Esophagus mucosa (tissue), 1 donor: ENCODE measurements at places on chromosomes 16 and 17.

DNA sequence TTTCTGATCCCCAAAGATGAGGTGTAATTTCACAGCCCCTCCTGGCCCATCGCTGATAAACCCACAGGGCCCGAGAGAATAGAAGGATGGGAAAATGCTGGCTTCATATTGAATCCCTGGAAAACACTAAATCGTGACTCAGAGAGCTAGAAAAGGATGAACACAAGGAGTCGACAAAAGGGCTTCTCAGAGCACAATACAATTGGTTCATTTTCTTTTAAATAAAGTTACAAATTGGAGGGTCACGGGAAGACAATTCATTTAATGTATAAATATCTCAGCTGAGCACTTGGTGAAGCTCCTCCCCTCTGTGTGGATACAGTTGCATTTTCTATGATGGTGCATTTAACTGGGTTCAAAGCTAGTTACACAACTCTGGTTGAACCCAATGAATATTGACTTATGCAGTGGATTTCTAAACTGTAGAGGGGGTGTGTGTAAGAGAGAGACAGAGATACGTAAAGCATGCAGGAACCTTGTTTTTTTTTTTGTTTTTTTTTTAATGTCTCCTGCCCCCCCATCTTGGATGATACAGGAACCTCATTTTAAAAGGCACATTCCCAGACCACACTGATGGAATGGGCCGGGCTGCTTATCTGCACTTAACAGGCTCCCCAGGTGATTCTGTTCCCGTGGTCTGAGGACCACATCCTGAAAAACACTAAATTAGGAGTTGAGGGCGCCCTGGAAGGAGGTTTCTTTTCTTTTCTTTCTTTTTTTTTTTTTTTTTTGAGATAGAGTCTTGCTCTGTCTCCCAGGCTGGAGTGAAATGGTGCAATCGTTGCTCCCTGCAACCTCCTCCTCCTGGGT, 14.1 kb downstream of the TTYH2 start:
- no peak for ATAC-seq

GRCh38 chr17:43856141-43856540, 9.2 kb downstream of the CD300LG start:
- ATAC-seq: no peak

GRCh38 chr16:88796278-88796677, 7.3 kb upstream of the CDT1 start:
- no peak for ATAC-seq

GRCh38 chr17:21592774-21593173, 99.5 kb upstream of the KCNJ18 start:
- ATAC-seq: no peak

- no peak for ATAC-seq
These were observed 78.7 kb downstream of the GOSR1 start for GRCh38 chr17:30555942-30556341.

DNA sequence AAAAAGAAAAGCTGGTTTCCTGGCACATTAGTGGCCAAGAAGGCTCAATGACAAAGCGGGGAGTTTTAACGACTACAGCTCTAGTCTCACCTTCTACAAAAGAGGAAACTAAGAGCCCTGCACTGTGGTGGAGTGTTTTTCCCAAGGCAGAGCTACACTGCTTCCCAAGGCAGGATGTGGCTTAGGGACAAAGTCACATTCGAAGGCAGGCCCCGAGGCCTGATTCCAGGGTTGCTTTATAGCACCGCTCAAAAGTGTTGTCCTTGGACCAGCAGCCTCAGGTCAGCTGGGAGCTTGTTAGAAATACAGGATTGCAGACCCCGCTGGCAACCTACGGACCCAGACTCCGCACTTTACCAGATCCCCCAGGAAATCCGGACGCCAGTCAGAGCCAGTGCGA, 23.8 kb downstream of the TMEM92 start:
- no peak for ATAC-seq

GRCh38 chr17:794876-795275, 12.7 kb downstream of the MRM3 start:
- peak; percentile 24 for ATAC-seq

- ATAC-seq: no peak
These were observed 18.9 kb downstream of the DNAH17 start for GRCh38 chr17:78558181-78558850.

DNA sequence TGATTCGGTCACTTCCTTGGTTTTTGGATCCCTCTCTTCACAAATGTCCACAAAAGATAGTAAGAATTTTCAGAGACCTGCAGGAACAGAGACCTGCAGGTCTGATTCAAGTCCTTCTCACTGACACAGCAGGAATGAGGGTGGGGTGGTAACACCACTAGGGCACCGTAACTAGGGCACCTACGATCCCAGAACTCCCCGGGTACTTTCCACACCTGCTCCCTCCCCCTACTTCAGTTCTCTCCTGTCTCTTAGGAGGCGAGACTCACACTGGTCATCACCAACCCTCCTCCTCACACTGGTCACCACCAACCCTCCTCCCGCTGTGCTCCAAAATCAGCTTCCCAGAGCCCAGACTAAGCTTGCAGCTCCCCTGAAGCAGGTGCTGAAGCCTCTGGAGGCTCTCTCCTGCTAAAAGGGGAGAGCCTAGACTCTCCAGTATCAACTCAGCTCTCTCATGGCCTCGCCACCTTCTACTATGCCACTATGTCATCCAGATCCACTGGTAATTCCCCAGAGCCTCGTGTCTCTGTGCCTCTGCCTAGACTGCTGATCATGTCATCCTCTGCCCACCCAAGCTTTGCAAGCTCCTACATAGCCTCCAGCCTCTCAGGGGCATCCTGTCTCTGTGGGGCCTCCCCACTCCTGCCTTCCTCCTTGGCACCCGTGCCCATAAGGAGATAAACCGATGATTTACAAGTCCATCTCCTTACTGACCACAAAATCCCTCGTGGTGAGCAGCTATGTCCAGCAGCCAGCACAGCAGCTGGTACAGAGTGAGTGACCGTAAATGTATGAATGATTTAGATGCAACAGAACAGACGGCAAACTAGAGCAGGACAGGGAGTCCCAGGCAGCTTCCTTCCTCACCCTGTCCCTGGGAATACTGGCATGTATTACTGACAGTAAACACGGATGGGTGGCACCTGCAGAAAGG, 63.4 kb upstream of the GSG1L start:
- no peak for ATAC-seq

DNA sequence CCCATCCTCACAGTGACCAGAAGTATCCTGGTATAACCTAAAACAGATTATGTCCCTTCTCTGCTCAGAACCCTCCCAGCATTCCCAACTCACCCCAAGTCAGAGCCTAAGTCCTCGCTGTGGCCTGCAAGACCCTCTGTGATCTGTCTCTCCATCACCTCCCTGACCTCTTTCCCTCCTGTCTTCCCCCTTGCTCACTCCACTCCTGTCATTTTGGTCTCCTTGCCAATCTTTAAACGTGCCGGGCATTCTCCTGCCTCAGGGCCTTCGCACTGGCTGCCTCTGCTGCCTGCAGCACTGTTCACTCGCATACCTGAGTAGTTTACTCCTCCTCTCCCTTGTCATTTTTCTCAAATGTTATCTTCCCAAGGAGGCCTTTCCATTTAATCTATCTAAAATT, 97.7 kb downstream of the GSG1L start:
- ATAC-seq: no peak

GRCh38 chr16:50244140-50244503, 22.2 kb upstream of the ADCY7 start:
- peak; percentile 34 for ATAC-seq

GRCh38 chr17:80283116-80283852, 22.6 kb downstream of the RNF213 start:
- no peak for ATAC-seq

DNA sequence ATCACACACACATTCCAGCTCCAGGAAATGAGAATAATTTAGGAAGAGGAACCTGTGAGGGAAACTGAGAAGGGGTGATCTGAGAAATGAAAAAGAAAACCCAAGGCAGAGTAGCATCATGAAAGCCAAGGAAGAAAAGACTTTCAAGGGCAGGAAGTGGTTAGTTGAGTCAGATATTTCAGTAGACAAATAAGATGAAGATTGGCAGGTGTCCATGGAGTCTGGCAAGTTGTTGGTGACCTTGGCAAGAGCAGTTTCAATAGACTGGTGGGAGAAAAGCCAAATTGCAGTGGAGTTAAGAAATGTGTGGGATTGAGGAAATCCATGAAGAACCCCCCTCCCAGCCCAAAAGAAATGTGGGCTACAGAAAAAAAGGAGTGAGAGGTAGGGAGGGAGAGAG, 10.7 kb downstream of the GNAO1 start:
- ATAC-seq: no peak

- ATAC-seq: no peak
These were observed 21.0 kb upstream of the CDYL2 start for GRCh38 chr16:80825365-80825758.

GRCh38 chr16:82522026-82522425, 104.7 kb upstream of the CDH13 start:
- no peak for ATAC-seq

GRCh38 chr16:64092271-64092670, 1029.6 kb downstream of the CDH11 start:
- peak; percentile 73 for ATAC-seq

DNA sequence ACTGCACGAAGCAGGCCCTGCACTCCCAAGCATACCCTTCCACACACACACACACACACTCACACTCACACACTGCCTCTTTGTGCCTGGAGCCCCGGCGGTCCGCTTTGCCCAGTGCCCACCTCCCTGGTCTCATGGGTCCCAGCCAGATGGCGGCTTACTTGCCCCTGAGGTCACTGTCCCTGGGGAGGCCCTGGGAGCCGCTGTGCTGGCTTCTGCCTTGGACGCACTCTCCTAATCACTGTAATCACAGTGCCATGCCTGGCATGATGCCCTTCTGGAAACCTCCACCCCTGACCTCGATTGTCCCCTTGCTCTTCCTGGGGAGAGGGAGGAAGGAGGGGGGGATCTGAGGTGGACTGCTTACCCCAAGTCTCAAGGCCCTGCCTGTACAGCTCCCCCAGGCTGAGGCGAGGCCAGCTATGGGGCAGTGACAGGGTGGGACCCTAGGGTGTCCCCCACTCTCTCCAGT, 36.0 kb downstream of the ARHGAP23 start:
- peak; percentile 18 for ATAC-seq

DNA sequence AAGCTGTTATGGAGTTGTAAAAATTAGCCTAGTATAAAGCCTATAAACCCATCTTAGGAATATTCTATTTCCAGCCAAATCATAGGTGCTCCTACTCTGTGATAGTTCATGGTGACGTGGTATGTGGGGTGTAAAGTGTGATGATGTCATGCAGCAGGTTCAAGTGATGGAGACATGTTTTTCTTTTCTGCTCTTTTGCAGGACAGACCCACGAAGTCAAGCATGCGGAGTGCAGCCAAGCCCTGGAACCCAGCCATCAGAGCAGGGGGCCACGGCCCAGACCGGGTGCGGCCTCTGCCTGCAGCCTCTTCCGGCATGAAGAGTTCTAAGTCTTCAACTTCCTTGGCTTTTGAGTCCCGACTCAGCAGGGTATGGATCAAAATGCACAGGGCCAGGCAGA, 87.3 kb downstream of the SPECC1 start:
- ATAC-seq: no peak

GRCh38 chr17:36203335-36203734, 6.8 kb upstream of the CCL3L1 start:
- ATAC-seq: no peak

DNA sequence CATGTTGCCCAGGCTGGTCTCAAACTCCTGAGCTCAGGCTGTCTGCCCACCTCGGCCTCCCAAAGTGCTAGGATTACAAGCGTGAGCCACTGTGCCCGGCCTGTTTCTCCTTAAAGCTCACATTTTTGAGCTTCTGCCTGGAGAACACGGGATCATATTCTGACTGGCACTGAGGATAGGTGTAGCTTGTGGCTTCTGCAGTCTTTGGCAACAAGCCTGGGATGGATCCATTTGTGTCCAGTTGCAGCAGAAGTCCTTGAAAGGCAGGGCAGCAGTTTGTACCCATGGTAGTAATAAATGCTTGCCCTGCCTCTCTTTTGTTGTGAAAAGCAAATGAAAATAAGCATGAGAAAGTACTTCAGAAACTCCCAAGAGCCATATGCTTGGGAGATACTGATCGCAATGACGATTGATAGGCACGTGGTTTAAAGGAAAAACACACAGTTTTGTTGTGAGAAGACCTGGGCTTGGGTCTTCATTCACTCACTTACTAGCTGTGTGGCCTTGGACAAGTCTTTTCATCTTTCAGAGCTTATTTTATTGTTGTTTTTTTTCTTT, 3.1 kb upstream of the CORO7 start:
- no peak for ATAC-seq
